NCI-H1105 (cell line): ENCODE measurements at places on chromosomes 5 and 9.

DNA sequence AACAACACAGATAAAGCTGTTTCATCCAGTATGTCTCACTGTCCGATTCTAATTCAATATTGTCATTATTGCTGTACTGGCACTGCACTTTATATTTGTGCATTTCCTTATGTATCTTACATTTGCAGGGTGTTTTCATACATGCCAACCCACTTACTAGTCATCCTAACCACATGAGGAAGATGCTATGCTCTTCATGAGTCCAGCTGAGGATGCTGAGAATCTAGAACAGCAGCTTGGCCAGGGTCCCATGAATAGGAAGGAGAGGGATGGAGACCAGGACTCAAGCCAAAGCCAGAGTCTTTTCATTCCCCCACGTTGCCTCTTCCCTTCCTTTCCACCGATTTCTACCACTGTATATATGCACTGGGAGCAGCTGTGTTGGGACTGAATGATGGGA lies 292.8 kb upstream of the KLF4 start:
- no peak for DNase-seq

DNA sequence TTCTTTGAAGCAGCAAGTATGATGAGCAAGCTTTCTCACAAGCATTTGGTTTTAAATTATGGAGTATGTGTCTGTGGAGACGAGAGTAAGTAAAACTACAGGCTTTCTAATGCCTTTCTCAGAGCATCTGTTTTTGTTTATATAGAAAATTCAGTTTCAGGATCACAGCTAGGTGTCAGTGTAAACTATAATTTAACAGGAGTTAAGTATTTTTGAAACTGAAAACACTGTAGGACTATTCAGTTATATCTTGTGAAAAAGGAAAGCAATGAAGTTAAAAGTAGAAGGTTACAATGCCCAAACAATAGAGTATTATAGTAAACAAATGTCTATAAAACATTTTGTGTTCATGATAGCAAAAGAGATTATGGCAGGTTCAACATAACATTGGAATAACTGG lies 88.6 kb downstream of the JAK2 start:
- DNase-seq: no peak

GRCh38 chr9:99300603-99301002 lies 78.5 kb downstream of the SEC61B start:
- DNase-seq: no peak

- no peak for DNase-seq
Observed at GRCh38 chr5:115472271-115473025, 72.1 kb downstream of the FEM1C start.

DNA sequence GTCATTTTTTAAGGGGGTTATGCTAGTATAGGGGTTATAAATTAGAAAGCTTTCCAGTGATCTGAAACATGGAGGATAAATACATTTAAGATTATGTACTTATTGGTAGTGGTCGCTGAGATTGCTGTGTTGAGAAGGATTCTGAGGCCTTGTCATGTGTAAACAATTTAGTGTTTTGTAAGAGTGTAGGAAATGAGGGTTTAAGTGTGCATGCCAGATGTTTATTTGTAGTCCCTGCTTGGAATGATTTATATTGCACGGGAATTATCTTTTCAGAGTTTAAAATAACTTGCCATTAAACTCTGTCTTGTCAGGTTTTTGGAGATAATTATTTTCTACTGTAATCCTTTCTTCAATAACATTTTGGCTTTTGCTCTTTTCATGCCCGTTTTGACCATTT lies 19.4 kb downstream of the ZNF618 start:
- no peak for DNase-seq

DNA sequence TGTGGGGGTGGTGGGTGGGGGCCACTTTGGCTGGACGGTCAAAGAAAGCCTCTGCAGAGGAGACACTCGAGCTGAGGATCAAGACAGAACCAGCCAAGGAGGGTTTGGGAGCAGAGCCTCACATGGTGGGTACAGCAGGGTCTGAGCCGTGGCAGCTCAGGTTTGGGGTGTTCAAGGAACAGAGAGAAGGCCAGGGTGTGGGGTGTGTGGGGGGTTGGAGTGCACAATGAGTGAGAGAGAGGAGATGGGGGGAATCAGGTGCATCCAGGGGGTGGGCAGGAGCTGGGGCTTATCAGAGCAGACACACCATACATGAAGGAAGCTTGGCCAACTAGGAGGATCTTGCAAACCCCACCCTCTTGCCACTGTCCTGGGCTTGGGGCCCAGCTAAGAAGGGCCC lies 140.0 kb downstream of the NSG2 start:
- DNase-seq: no peak

DNA sequence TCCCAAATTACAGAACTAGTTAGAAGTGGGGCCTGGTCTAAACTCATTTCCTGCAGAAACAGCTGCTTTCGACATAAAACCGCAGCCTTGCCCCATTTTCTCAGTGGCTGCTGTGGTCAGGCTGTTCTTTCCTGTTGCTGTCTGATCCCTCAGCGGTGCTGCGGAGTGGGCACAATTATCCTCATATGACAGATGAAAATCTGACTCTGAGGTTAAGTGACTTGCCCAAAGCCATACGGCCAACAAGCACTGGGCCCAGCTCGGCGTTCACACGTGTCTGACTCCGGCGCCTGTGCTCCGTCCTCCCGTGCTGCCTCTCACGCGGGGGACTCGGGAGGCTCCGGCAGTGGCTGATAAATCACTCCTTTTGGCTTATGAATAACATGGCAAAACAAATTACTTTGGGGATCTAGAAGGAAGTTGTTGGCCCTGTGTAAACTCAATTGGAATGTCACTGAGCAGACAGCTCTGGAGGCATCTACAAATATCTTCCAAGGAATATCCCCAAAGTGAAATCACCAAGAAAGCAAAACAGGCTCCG lies 142.6 kb upstream of the LMX1B start:
- no peak for DNase-seq

GRCh38 chr5:142432961-142433360 lies 108.1 kb upstream of the SPRY4 start:
- DNase-seq: no peak

DNA sequence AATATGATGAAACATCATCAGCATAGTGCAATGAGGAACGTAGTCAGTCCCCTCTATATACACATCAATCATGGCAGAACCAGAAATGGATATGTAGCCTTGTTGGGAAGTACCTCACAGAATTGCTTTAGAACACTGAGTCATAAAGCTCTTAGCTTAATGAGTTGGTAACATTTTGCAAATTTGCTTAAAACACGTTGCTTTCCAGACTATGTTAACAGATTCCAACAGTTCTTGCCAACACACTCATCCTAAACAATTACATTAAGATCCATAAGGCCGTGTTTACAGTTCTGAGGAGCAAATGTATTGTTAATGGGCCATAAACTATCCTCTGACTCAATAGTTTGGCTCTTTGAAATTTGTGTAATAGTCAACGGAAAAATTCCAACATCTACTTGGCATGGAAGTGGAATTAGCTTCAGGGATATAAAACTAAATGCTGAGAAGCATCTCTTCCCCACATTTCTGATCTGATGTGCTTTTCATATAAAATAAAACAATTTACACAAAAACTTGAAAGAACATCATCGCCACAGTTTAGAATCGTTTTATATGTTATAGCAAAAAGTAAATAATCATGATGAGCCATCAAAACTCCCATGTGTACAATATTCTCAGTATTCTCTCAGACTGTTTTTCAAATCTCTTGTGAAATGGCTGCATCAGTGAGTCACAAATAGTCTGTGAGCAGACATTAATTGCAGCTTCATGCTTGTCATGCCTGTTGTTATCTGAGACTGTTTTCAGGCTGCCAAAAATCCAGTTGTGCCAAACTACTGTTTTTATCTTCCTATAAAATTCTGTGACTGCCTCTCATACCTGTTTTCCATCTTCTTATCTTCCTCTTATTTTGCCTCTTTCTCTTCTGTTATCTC lies 291.9 kb downstream of the COX7C start:
- DNase-seq: no peak

DNA sequence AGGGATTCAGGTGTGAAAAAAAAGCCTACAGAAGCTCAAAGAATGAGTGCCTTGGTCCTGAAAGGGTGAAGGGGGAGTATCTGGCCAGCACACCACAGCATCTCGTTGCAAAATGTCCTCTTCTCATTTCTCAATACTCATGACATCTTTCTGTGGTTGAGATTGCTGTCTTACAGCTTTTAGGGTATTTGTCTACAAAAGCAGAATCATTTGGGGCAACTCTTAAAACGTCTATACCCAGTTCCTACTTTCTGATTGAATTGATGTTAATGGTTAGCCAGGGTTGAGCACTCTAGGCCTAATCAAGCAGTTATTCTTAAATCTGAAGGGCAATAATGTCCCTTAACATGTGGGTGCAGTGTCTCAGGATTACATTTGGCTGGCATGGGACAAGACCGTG lies 21.2 kb upstream of the PCSK5 start:
- DNase-seq: no peak

GRCh38 chr5:120140501-120140900 lies 323.6 kb upstream of the PRR16 start:
- no peak for DNase-seq

GRCh38 chr9:108603141-108603540 lies 252.6 kb downstream of the ACTL7B start:
- DNase-seq: peak; percentile 19
